Aorta (tissue), 5 donors: ENCODE measurements at places on chromosomes 3 and 15. TPM values are rescaled to one million over a fixed set of nuclear protein-coding genes. Genes with fewer than 3 reads are reported as not detected.

The PIK3CA gene
- total RNA-seq, result 39.1 TPM

The EMC7 gene
- 53.5 TPM for total RNA-seq

The KLHL6 gene
- total RNA-seq, result 6.8 TPM

The CA12 gene
- 29.7 TPM for total RNA-seq

The RAB7A gene
- total RNA-seq, result 211 TPM

The HYKK gene
- 8.0 TPM for total RNA-seq

The GOLGA6B gene
- not detected for total RNA-seq

The ECE2 gene
- not detected for total RNA-seq

The ISG20 gene
- total RNA-seq, result 13.3 TPM

GRCh38 chr15:98666841-98667240 is 18.5 kb downstream of the IGF1R start:
- DNase-seq, result no peak

DNA sequence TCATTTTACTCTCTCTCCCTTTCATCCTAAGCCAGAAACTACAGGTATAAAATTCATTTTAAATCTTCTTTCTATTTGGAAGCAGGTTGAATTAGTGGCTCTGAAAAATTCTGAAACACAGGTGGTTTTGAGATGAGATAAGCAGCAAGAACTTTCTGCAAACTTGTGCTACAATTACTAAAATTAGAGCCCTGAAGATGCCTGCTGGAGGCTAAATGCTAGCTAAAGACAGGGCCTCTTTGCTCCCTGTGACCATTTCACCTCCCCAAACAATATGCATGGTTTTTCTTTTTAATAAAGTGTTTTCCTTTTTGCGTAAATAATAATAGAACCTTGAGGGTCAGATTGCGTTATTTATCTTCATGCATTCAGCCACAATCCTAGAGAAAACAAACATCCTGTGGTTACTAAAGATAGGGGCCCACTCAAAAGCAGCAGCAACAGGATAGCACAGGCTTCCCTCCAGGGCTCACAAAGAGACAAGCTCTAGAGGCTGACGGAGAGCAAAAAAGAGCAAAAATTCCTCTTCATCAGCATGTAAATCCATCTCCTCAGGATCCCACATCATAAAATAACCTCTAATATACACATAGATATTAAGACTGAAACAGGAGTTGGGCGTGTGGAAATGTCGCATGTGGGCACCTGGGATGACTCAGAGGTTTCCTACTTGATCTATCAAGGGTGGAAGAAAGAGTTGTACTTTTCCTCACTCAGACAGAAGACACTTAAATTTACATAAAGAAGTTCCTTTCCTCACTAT is 26.5 kb upstream of the CP start:
- DNase-seq, result no peak

DNA sequence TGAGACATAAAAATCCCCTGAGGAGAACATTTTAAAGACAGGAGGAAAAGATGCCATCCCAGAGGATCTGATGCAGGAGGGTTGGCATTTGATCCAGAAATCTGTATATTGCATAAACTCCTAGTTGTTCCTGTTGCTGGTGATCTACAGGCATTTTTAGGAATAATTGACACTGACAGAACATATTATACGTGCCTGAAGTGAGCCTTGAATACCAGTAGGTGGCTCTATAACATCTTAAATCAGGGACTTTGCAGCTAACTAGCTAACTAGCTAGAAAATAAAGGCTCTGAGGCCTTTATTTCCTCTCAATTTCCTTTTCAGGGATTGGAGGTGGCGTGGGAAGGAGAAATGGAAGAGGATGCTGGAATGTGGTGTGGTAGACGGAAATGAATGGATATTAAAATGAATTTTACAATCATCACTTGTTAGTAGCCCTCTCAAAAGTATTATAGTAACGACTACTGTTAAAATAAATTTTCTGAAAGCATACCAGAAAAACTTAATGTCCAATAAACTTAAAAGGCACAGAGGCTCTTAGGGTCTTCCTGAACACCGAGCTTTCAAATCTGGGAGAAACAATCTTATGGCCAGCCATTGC is 73.8 kb upstream of the ZBED2 start:
- DNase-seq, result no peak

DNA sequence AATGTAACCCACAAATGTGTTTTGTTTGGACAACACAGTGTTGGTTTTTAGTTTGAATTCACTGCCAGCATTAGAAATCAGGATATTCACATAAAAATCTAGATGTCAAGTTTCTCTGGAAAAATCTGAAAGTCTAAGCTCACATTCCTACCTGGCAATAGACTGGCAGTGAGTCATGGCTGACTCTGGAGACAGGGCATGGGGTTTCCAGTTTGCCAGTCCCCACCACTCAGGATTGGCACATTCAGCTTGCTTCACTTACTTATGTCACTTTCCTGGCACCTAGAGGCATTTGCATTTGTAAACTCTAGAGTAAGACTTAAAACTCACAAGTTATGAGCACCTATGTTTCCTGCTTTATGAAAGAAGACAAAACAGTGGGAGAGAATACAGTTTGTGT is 19.1 kb upstream of the SEC61A1 start:
- DNase-seq, result no peak

GRCh38 chr15:88076328-88076727 is 180.2 kb downstream of the NTRK3 start:
- no peak for DNase-seq

GRCh38 chr3:66361356-66361755 is 139.5 kb downstream of the LRIG1 start:
- DNase-seq, result no peak

- DNase-seq, result no peak
Observed at GRCh38 chr3:39378088-39378487, 5.1 kb upstream of the SLC25A38 start.

DNA sequence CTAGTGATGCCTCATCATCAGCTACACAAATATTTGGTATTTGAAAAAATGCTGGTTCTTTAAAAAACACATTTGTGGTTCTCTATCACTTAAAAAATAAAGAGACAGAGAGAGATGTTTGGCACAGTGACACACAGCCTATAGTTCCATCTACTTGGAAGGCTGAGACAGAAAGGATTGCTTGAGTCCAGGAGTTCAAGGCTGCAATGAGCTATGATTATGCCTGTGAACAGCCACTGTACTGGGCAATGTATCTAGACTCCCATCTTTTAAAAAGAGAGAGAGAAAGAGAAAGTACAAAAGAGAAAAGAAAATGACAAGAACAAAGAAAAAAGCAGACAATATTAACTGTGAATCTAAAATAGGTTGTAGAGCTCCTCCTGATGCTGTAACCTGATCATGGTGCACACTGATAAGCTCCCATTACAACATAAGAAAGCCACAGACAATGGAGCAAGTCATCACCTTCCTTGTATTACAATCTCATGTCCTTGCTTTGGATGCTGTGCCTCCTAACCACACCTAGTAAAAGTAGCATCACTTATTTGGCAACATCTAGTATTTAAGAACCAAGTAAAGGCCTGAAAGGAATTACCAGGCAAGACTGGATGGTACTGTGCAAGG is 31.7 kb upstream of the MAP4 start:
- no peak for DNase-seq

GRCh38 chr3:18018491-18019160 is 276.2 kb upstream of the TBC1D5 start:
- no peak for DNase-seq

- DNase-seq, result no peak
Observed at GRCh38 chr3:75395580-75396315, 268.4 kb upstream of the FRG2C start.

DNA sequence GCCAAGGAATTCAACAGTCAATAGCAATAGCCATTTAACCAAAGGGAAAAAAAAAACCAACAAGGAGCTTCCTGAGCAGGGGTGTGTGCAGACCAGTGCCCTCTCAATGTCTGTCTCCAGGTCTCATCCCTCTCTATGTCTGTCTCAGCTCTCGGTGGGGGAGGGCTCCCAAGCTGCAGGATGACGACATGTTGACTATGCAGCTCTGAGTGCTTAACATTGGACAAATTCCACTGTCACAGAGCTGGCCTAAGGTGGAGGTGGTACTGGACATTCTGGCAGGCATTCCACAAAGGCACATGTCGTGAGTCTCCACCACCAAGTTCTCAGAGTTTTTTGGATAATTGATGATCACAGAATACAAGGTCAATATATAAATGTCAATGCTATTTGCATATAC is 2.0 kb upstream of the CAPN7 start:
- DNase-seq, result no peak

GRCh38 chr3:64064804-64065203 is 41.5 kb upstream of the PSMD6 start:
- DNase-seq, result no peak

DNA sequence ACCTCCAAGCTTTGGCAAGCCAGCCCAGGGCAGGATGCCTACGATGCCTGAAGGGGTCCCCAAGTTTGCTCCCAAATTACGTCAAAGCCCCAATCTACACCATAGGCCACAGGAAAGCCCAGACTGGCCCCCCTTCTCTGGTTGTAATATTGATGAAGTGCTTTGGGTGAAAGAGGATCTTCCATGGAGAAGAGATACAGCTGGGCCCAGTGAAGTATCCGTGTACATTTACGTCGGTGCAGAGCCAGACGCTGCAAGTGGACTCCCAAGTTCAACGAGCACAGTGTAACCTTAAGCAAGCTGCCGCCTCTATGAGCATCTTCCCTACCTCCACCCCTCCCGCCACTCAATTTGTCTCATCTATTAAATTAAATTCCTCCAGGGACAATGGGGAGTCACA is 100.1 kb upstream of the TPM1 start:
- DNase-seq, result no peak

- peak; percentile 76 for DNase-seq
Observed at GRCh38 chr3:46676601-46677410, 16.7 kb downstream of the ALS2CL start.

- DNase-seq, result no peak
Observed at GRCh38 chr3:126897943-126898342, 85.0 kb upstream of the PLXNA1 start.

- DNase-seq, result no peak
Observed at GRCh38 chr3:61821823-61822251, 260.5 kb downstream of the PTPRG start.

DNA sequence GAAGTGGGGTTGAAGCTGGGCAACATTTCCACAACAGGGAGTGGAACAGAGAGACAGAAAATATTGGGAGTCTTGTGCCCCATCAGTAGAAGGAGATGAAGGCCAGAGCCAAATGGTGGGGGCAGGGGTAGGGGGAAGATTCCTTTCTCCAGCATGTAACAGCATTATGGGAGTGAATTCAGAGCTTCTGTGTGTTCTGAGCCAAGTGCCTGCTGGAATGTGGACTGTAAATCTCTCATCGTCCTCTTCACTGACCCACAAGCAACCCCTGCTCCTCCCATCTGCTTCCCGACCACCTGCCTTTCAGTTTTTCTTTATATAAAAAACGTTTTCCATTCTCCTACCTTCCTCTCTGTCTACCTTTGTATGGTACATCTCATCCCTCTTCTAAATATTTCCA is 344.2 kb upstream of the TPRG1 start:
- no peak for DNase-seq

DNA sequence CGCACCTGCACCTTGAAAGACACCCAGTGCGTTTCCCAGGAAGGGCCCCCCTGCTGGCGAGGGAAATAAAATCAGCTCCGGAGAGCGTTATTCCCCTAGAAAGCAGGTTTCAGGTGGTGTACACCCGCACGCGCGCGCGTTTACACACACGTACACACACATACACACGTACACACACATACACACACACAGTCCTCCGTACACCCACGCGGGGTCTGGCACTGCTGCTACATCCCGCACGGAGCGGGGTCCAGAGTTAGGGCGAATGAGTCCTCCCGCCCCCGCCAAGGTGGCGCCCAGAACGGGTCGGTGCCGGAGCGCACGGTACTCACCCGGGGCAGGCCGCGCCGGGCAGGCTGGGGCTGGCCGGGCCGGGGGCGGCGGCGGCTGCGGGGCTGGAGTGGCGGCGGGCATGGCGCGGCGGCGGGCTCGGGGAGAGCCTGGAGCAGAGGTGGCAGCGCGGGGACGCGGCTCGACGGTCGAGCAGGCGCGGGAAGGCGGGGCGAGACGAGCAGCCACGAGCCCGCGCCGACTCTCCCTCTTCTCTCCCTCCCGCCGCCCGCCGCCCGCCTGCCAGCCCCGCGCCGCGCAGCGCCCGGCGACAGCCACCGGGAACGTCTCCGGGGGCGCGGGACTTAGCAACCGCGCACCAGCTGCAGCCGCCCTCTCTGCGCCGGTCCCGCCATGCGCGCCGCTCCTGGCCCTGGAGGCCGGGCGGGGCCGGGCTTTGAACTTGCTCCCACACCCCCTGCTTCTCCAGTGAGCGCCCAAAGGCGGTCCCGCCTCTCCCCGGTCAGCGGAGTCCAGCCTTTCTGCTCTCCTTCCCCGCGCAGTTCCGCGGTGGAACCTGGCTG is at the start of gene DCLK3:
TSS of gene DCLK3 (minus strand) at position 704 of the 854 bp plus-strand sequence. CDS start at position 414, 290 bp downstream.
- peak; percentile 76 for DNase-seq

GRCh38 chr15:45386420-45386819 is 8.1 kb upstream of the GATM start:
- DNase-seq, result no peak
